ENCODE measurements at places on chromosomes 5 and 9.
A peak's percentile ranks its signal among the peaks of the same experiment; 100 is the strongest.

- no peak for DNase-seq
Observed at GRCh38 chr5:21823076-21823574, 1030.0 kb downstream of the CDH12 start.

- DNase-seq = no peak
Observed at GRCh38 chr5:11946317-11946716, 42.1 kb upstream of the CTNND2 start.

- no peak for DNase-seq
Observed at GRCh38 chr9:90974643-90975245, 173.1 kb downstream of the SYK start.

DNA sequence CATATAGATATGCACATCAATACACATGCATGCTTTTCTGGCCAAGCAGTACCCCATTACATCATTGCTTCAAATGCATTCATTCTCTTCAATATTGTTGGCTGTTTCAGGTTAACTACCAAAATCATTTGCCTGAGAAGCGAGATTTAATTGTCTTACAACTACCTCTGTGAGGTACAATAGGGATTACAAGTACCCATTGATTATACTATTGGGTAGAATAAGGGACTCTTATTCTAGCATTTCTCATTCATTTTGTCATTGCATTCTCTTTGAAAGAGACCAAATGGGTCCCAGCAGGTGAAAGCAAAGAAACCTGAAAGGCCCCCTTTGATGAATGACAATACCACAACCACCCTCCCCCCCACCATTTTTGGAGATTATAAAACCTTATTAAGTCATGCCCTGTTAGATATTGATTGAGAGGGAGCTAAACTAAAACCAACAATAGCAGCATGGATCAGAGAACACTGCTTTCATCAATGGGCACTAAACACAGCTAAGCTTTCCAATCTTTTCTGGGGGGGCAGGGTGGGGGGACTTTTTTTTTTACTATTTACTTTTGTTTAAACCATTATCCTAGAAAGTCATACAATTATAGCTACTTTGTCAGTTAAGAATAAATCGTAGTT, 375.0 kb upstream of the CCNH start:
- DNase-seq = no peak

- DNase-seq = no peak
Observed at GRCh38 chr5:56207537-56207936, 25.6 kb downstream of the ANKRD55 start.

DNA sequence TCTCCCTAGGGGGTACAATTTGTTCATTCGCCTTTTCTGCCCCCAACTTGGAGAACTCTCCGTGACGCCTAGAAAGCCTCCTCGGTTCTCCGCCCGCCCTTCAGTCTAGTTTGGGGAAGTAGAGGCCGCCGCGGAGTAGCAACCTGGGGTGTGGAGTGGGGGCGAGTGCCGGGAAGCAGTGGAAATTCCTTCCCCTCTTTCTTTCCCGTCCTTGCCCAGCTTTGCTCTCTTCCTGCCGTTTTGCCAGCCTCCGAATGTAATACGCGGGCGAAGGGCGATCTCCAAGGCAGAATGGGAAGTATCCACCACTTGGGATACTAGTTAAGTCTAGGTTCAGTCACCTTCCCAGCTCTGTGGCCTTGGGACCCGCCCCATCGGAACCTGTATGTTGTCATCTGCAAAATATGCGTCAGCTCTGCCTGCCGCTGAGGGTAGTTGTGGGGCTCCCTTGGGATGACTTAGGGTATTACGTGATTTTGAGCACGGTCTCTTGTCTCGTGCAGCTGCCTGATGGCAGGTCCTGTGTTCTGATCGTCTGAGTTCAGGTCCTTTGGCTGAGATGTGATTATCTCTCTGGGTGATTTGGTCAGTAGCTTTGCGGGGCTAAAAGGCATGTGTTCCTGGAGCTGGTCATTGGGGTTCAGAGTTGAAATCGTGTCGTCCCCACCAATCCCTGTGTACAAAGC, 724 bp downstream of the PAM start:
- peak; percentile 37 for DNase-seq

- no peak for DNase-seq
Observed at GRCh38 chr9:87333802-87334201, 163.9 kb upstream of the DAPK1 start.

- DNase-seq = no peak
Observed at GRCh38 chr5:89117124-89117644, 234.2 kb upstream of the MEF2C start.

GRCh38 chr5:122144236-122144635, 14.9 kb downstream of the ZNF474 start:
- DNase-seq = no peak

DNA sequence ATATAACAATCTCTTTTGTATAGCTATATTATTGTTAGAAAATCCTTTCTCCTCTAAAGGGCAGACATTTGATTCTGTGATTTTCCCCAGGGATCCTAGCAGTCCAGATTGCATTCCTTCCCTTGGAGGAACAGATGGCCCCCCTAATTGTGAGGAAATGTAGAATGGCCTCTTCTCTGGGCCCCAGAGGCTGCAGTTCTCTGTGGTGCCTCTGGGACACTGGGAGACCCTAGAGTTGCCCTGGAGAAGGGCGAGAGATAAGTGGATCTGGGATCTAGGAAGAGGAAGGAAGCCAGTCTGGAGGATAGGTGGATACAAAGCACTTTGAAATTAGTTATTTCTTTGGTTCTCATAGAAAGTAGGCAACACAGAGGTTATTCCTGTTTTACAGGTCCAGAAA, 1.9 kb upstream of the HINT2 start:
- no peak for DNase-seq

DNA sequence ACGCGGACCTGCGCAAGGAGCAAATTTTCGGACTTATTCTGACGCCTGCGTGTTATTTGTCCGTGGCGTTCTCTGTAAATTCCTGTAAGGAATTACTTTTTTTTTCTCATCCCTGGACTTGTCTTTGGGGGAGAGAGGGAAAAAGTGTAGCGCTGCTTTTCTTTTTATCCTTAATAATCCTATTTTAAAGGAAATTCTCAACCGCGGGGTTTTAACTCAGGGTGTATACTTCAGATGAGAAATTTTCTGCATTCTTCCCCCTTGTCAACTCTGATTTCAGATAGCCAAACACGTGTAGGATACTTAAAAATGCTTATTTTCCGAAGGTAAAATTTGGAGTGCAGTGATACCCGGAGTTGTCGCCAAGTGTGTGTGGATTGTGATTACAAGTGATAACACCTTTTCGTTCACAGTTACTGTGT, 853 bp downstream of the DCP2 start:
- no peak for DNase-seq

DNA sequence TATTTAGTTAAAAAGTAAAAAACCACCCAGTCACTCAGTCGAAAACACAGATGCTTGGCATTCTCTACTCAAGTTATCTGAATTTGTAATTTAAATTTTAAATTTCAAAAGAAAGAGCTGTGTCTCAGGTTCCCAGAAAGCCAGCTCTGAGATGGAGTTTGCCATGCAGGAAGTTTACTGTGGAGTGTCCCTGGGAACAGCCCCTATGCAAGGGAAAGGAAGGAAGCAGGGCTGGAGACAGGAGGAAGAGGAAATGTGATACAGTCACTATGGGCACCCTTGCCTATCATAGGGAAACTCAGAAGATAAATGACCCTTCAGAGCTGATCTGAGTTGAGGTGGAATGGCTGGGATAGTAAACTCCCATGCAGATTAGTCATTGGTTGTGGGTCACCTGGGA, 408.8 kb upstream of the ACTBL2 start:
- DNase-seq = no peak

DNA sequence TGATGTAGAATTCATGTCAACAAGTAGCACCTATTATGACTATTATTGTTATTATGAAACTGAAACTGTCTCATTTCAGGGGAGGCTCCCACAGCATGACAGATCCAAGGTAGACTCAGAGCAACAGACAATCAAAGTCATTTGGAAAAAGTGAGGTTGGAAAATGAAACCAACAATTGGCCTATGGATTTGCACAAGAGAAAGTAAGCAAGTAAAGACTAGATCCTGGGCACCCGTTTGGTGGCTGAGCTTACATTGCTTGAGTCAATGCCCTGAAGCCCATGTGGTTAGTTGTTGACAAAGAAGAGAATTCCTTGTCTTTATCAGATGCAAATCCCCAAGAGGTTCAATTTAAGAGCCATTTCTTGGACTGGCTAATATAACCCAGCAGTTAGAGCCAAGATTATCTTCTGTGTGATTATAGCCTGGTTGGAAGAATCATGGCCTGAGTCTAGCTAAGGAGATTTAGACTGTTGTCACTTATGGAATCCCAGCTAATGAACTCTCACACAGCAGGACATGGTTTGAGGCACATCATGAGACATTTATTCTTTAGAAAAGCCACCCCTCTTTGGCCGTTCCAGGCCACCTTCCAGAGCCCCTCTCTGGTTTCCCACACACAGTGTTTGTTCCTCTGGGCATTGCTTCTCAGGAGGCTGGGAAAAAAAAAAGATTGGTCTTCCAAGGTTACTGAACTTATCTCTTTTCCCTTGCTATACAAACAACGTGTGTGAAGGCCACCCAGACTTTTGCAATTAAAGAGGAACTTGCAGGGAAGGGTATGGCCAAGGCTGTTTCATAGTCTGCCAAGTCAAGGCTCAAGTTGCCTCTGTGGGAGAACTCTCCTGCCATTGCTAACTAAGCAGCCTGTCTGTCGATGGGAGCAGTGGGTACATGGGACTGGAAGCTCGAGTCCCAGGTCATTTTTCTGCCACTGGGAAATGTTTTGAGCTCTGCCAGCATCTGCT, 399.5 kb downstream of the ENC1 start:
- DNase-seq = no peak

- no peak for DNase-seq
Observed at GRCh38 chr9:29637471-29638237, 2064.4 kb upstream of the C9orf72 start.

DNA sequence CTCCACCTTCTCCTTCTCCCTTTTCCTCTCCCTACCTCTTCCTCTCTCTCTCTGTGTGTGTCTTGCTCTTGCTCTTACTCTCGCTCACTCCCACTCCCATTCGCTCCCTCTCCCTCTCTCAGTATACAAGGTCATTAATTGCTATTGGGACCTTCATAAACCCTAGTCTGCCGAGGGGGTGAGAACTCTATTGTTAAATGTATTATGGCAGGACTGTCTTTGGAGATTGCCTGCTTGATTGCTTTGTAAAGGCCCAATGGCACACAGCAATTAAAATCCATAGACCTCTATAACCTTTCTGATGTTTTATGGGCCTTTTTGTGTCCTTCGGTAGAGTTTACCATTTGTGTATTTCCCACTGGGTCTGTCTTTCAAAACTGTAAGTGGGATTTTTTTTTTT, 465.9 kb downstream of the ANXA1 start:
- no peak for DNase-seq

DNA sequence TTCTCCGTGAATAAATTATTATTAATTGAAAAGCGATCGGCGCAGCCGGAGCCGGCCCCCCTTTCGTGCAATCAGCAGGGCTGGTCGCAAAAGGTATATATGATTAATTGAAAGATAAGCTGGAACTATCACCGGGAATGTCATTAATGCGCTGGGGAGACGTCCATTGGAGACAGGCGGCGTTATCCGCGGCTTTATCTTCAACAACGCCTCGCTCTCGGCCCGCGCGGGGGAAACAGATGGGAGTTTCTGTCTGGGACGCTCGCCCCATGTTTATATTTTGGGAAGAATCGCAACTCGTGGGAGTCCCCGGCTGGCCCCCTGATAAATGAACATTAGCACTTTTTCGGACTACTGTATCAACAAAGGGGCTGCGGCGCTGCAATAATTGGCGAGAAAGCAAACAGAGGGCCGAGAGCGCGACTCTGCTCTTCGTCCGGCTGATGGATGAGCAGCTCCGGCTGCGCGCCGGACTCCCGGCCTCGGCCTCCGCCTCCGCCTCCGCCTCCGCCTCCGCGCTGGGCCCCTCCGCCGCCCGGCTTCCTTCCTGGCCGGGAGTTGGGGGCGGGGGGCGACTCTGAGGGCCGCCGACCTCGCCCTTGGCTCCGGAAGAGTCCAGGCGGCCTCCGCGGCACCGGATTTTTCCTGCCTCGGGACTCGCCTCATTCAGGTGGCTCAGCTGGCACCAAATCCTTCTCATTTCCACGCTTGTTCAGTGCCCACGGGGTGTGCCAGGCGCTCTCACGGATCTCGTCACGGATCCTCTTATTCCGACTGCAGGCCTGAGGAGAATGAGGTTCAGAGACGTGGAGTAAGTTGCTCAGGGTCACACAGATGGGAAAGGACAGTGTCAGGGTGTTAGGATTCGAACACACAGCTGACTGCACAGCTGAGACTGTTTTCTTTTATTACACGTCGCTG, 3.6 kb upstream of the NKX2-5 start:
- peak; percentile 25 for DNase-seq

GRCh38 chr5:170296036-170296934, 1.3 kb downstream of the LCP2 start:
- DNase-seq = no peak

GRCh38 chr5:92633875-92634487, 947.0 kb downstream of the NR2F1-AS1 start:
- DNase-seq = no peak

- no peak for DNase-seq
Observed at GRCh38 chr9:32200896-32201295, 183.5 kb upstream of the ACO1 start.

GRCh38 chr5:72746736-72747135, 69.7 kb upstream of the TNPO1 start:
- no peak for DNase-seq

- DNase-seq = no peak
Observed at GRCh38 chr5:143771189-143771588, 40.8 kb upstream of the HMHB1 start.

DNA sequence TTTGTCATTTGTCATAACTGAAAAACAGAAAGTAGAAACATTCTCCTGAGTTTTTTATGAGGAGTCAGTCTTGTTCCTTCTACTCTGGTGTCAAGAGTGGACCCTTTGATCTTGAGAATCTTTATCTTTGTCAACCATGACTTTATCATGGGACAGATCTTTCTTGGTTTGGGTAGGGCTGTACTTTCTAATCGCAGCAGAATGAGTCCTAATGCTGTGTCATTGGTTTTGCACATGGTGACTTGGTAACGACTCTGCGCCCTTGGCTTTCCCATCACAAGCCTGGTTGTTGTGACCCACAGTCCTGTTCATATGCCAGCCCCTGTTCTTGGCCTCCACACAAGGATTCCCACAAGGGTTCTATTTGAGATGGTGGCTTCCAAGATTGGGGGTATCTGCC, 45.6 kb downstream of the AOPEP start:
- no peak for DNase-seq

- no peak for DNase-seq
Observed at GRCh38 chr5:27140831-27141230, 102.4 kb upstream of the CDH9 start.

DNA sequence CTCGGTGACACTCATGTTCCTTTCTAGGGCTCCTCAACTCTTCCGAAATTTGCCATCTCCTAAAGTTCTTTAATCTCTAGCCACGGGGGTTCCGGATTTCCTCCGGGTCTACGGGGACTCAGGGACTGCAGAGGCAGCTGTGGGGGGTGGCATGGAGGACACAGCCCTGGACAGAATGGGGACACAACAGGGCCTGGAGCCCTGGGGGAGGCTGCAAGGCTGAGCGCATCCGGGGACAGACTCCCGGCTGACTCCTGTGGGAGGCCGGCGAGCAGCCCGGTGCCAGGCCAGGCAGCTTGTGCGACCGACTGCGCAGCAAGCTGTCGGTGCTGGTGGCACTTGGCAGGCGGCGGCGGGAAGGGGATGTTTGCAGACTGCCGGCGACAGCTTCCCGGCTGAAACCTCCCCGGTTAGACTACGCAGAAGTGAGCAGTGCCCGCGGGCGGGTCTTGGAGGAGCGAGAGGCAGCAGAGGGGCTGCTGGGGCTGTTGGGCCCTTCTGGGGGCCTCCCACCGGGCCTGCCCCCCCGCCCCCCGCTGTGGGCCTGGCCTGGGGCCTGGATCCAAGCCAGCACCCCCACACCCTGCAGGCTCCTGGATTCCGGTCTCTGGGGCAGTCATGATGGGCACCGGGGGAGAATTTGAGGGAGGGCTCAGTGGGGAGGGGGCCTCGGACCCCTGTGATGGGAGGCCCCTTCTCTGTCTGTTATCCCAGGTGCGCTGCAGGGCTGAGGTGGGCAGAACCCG, 28.7 kb upstream of the UBAC1 start:
- DNase-seq = peak; percentile 48

Measured in NCI-H510A treated with DMSO at 0.1 percent for 48 hours (cell line).